Activated CD4-positive, alpha-beta T cell treated with anti-CD3 and anti-CD28 coated beads, Interleukin-2, amount 10 ng/mL, durations not matched to agents 24 days and 14 days (primary cell): ENCODE measurements at places on chromosomes 7 and 10.

- no peak for DNase-seq
These were observed 70.0 kb downstream of the NEURL1 start for GRCh38 chr10:103563231-103564115.

DNA sequence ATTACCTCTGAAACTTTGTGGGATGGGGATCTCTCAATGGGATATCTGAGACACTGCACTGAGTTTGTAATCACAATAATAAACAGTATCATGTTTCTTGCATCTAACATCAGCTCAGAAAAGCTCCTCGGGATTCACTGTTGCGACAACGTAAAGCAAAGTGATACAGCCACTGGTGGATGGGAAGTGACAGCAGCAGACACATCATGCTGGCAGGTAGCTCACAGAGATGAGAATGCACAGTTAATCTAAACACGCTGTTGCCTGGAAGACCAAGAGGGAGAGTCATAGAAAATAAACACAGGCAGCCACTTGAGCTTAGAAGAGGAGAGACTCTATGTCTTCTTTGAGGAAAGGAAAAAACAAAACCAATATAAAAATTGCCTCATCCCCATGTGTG is 513.8 kb downstream of the MAGI2 start:
- no peak for DNase-seq

DNA sequence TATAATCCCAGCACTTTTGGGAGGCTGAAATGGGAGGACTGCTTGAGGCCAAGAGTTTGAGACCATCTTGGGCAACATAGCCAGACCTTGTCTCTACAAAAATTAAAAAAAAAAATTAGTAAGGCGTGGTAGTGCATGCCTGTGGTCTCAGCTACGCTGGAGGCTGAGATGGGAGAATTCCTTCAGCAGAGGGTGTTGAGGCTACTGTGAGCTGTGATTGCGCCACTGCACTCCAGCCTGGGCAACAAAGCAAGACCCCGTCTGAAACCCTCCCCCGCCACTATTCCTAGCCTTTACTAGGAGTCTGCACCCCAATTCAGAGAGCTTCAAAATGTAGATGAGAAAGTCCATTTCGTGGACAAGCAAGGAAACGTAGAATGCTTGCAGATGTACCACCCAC is 95.2 kb downstream of the PRPF18 start:
- DNase-seq = no peak

- DNase-seq = no peak
These were observed 267.4 kb downstream of the ADK start for GRCh38 chr10:74418285-74418872.
